ENCODE measurements at places on chromosomes 5 and 9.

DNA sequence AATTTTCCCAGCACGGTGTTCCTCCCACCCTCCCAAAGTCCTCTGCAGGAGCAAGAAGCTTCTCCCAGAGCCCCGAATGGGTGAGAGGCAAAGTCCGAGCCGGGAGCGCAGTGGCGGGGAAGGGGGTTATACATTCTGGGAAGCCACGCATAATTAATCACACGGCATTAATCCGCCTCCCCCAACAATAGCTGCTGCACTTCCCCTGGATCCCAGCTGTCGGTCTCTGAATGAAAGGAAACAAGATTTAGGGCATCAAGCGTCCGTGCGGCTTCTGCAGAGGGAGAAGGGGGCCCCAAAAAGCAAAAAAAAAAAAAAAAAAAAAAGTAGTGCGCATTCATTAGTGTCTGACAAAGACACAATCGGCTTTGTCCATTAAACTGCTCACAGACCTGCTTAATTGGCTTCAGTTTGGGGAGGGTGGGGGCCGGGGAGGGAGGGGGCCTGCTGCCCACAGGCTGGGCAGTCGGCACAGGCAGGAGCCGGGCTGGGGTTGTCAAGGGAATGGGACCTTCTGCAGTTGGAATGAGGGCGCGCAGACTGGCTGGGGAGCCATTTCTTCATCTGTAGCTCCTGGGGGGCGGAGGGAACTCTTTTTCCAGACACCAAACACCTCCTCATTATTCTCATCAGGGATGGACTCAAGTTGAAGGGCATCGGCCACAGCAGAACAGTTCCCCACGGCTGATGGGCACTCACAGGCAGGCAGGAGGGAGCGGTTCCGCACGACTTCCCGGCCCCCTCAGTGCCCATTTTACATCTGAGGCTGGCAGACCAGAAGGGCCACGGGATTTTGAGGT is 3.4 kb downstream of the NOTCH1 start:
- DNase-seq = no peak

GRCh38 chr5:115126303-115126702 is 43.4 kb downstream of the TRIM36 start:
- no peak for DNase-seq

DNA sequence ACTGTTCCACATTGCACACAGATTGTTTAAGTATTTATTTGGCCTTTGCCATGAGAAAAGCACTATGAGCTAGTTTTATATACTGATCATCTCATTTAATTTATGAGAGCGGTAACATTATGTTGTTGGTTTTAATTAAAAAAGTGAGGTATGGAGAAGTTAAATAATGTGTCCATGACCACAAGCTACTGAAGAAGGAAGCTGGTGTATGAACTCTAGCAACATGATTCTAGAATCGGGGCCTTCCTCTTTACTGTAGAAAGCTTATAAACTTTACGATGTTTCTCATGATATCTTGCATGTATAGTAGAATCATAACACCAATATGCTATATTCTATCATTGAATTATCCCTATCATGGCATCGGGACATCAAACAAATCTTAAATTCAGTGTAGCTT is 52.9 kb upstream of the CDH18 start:
- no peak for DNase-seq

- no peak for DNase-seq
Measured at GRCh38 chr5:157459715-157460599, at the start of gene NIPAL4. NIPAL4 (plus strand) TSS chr5:157460213; CDS start chr5:157460321, 108 bp downstream.

- DNase-seq = no peak
Measured at GRCh38 chr5:76389513-76390154, 13.5 kb upstream of the IQGAP2 start.

DNA sequence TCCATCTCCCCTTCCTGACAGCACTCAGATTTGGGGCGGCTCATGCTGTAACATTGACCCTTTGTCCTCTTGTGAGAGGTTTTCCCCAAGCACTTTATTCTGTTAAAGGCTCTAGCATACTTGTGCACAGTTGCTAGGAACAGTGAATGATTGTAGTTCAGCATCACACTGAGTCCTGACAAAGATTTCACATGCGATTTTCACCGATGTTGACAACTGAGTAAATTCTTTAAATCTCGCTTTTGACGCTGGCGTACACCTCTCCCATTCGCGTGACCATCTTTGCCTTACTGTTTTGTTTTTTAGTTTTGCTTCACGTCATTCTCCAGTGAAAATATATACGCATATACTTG is 780 bp downstream of the CDC37L1 start:
- no peak for DNase-seq

GRCh38 chr5:149053072-149053695 is 9.7 kb downstream of the SH3TC2 start:
- DNase-seq = no peak

DNA sequence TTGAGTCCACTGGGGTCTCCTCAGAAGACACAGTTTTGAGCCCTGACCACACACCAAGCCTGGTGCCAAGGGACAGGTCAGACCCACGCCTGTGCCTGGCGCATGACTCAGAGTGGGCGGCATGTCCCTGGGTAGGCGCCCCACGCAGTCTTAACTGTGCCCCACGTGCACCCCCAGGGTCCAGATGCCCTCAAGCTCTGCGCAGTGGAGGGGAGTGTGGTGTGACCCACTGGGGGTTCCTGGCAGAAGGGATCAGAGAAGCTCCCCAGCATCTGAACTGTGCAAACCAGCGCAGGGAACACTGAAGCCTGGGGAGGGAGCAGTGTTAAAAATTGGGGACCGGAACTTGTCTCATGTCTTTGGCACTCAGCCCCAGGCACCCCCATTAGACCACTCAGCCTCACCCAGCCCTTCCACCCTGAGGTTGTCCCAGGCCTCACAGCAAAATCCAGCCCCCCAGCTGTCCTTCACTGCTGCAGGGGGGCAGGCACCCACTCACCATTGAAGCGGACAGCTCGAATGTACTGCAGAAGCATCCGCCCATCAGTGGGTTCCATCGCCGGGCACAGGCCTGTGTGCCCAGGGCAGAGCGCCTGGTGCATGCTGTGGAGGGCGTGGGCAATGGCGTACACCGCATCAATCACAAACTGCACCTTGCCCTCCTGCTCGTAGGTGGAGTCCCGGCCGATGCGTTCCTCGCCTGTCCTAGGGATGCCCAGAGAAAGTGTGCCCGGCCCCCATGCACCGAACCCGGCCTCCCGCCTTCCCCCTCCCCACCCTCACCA is 6.5 kb downstream of the GRM6 start:
- DNase-seq = no peak

- no peak for DNase-seq
Measured at GRCh38 chr5:80620211-80620610, 34.2 kb upstream of the MSH3 start.

GRCh38 chr9:35681341-35682002 is 7.7 kb downstream of the CA9 start:
- DNase-seq = no peak

- DNase-seq = no peak
Measured at GRCh38 chr9:116269250-116269649, 115.7 kb downstream of the PAPPA start.

DNA sequence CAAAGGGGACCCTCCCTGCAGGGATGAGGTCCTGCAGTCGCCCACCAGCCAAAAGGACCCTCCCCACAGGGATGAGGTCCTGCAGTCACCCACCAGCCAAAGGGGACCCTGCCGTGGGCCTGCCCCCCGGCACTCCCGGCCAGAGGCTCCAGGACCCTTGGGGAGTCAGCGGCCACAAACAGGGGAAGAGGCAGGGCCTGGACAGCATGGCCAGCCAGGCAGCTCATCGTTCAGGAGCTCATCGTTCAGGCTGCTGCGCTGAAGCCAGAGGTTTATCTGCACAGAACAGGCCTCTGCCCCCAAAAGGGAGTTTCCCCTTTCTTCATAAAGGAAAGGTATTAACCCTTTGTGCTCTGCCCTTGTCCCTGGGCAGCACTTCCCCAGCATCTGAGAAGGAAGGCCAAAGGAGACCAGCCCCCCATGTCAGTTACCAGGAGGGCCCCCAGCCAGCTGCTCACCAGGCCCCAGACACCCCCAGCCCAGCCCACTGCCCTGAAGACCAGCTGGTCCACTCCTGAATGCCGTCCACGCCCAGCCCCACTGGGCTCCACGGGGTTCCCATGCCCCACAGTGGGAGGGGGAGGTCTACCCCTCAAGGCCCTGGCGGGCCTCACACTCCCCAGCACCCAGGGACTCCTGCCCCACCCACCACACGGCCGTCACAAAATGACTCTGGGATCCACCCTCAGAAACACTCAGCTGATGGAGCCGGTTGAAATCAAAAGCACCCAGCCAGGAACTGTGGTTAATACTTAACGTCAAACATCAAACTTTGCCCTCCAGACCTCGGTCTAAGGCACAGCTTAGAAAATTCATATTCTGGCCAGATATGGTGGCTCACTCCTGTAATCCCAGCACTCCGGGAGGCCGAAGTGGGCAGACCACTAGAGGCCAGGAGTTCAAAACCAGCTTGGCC is 6.3 kb downstream of the SLC12A7 start:
- no peak for DNase-seq

DNA sequence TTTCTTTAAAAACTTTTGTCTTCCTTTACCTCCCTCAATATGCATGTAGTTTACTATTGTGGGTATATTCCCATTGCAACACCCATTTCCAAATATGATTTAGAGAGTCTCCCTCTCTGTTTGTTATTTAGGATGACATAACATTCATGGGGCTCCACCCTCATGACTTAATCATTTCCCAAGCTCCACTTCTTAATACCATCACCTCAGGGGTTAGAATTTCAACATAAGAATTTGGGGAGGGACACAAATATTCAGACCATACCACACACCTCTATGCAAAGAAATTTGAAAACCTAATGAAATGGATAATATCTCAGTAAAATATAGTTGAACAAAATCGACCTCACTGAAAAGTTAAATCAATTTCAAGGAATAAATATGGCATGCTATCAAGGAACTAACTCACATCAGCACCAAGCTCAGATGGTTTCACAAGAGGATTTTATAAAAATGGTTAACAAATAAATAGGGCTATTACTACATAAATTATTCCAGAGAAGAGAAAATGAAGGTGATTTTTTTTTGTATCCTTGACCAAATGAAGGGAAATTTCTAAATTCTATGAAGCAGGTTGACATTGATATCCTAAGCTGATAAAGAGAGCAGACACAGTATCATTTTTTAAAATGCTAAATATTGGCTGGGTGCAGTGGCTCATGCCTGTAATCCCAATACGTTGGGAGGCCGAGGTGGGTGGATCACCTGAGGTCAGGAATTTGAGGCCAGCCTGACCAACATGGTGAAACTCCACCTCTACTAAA is 20.2 kb upstream of the UBTD2 start:
- DNase-seq = no peak

- DNase-seq = no peak
Measured at GRCh38 chr5:162068412-162068811, 839 bp downstream of the GABRG2 start.

- no peak for DNase-seq
Measured at GRCh38 chr5:84215521-84215920, 169.2 kb downstream of the EDIL3 start.

DNA sequence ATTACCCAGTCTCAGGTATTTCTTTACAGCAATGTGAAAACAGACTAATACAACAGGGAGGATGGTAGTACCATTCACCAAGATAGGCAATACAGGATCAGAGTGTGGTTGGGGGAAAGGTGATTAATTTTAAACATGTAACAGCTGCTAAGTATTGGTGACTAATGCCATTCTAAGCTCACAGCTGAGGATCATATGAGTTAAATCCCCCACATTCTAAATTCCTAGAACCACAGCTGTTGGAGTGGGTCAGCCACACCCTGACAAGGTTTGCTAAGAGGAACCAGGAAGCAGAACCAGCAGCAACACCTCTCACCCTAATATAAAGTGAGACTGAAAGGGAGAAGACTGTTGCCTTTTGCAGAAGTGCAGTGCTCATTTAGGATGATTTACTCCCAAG is 24.8 kb downstream of the HSPB3 start:
- DNase-seq = no peak

GRCh38 chr5:72364171-72364570 is 44.0 kb downstream of the PTCD2 start:
- no peak for DNase-seq

DNA sequence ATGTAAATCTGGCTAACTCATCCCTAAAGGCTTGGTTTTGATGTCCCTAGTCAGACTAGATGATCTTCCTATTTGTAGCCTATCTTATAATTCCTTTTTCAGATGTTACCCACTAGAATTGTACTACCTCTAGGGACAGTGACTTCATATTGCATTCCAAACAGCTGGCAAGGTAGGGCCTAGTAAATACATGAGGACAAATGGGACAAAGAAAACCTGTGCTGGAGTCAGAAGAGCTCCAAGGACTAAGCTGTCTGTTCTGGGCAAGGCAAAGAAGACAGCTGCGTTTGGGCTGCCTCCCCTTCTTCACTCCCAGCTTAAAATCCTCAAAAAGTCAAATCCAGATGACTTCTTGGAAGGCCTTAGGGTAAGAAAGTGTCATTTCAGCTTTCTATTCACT is 10.0 kb downstream of the DMXL1 start:
- no peak for DNase-seq

- no peak for DNase-seq
Measured at GRCh38 chr5:75654693-75655295, 43.5 kb downstream of the ANKDD1B start.

GRCh38 chr5:179124853-179125788 is 64.9 kb downstream of the ZNF354C start:
- no peak for DNase-seq

DNA sequence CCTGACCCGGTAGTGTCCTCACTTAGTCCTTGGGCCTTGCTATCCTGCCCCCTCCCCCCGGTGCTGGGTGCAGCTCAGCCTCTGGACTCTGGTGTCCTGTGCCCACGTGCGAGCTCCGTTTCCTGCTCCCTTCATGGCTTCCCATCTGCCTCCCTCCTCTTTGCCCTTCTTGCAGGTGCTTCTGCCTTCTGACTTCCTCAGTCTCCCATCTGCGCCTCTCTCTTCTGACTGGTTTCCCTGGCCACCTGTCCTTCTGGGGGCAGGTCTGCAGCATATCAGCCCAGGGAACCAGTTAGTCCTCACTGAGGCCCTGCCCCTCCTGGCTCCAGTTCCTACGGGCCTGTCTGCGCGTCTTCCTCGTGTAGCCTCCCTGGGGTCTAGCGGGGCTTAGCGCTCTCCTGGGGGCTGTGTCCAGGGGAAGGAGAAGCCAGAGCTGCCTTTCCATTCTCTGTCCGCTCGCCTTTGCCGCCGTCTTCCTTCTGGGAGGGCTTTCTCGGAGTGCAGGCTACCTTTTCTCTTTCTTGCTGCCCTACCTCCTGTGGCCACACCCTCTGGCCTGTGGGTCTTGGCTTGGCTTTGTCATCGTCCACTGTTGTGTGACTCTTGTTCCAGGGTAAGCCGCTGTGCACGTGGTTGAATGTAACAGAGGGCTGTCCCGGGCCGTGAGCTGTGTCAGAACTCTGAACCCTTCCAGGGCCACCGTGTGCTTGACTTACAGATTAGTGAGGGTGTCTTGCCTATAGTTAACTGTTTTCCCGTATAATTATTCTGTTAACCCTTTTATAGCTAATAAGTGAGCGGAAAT is 51.8 kb downstream of the EHMT1 start:
- DNase-seq = no peak

DNA sequence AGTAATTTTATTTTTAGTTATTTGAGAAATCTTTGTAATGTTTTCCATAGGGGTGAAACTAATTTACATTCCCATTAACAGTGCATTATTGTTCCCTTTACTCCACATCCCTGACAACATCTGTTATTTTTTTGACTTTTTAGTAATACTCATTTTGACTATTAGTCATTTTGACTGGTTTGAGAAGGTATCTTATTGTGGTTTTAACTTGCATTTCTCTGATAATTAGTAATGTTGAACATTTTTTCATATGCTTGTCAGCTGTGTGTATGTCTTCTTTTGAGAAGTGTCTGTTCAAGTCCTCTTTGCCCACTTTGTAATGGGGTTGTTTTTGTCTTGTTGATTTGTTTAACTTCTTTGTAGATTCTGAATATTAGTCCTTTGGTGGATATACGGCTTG is 27.5 kb downstream of the CCDC152 start:
- DNase-seq = no peak

- DNase-seq = no peak
Measured at GRCh38 chr5:138631096-138631928, 56.1 kb upstream of the HSPA9 start.
